Stimulated activated naive CD8-positive, alpha-beta T cell treated with anti-CD3 and anti-CD28 coated beads, Interleukin-15, amount 100 ng/mL, for 72 hours (primary cell): ENCODE measurements at places on chromosomes 12 and 14.
A peak's percentile ranks its signal among the peaks of the same experiment; 100 is the strongest.

- no peak for DNase-seq
Observed at GRCh38 chr14:69014829-69015259, 35.7 kb upstream of the ACTN1 start.

- DNase-seq = no peak
Observed at GRCh38 chr12:66674495-66675122, 4.3 kb downstream of the GRIP1 start.

GRCh38 chr12:66976526-66976925 lies 292.6 kb upstream of the CAND1 start:
- DNase-seq = no peak

- DNase-seq = no peak
Observed at GRCh38 chr14:59428581-59429012, 36.6 kb downstream of the GPR135 start.

DNA sequence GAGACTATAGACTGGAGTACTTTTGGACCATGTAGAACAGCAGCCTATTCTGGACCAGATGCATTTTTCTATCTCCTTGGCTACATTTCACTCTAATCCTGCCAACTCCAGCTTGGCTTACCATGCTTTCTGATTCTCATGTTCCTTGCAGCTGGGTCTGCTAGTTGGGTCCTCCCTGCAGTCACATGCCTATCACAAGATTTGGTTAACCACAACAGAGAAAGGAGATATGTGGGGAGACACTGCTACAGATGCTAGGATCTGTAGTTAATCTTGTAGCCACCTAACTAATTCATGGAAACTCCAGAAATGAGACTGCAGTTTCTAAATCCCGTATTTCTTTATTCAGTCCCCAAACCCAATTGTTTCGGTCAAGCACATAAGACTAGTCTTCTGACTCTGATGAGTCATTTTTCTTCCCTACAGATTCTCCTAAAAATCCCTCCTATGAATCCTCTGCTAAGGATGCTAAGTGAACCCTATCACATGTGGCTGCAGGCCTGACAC lies 410.6 kb downstream of the DAD1 start:
- no peak for DNase-seq

- no peak for DNase-seq
Observed at GRCh38 chr12:95368931-95369330, 105.0 kb upstream of the METAP2 start.

- no peak for DNase-seq
Observed at GRCh38 chr14:24828486-24828885, 194.5 kb upstream of the GZMB start.

- DNase-seq = no peak
Observed at GRCh38 chr12:105823810-105824209, 314.9 kb downstream of the NUAK1 start.

DNA sequence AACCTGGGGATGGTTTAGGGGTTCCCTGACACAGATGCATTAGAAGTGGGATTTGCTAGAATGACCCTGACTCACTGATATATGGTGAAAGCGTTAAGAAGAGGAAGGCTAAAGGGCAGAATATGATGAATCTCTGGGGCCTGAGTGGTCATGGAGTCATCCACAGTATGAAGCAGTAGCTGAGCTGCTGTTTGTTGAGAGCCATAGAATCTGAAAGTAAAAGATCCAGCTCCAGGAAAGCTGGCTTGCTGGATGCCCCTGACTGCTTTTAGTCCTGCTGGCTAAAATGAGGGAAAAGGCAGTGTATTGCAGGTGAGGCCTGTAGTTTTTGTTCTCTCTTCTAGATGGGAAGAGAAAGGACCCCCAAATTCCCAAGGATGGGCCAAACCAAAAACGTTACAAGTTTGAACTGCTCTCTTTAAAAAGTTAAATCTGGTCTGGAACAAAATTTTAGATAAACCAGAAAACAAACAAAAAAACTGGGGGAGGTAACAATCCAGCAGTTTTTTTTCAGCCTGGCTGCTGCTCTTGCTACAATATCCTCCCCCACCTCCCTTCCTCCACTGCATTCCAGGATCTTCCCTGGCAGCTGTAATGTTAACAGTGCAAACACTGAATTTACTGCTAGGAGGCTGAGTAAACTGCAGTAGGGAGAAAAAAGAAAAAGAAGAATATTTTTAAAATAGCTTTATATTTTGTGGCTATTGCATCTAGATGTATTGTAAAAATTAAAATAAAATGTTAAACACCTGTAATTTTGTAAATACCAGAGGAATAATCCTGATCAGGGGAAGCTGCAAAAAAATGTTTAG lies 16.5 kb downstream of the SEL1L start:
- no peak for DNase-seq

DNA sequence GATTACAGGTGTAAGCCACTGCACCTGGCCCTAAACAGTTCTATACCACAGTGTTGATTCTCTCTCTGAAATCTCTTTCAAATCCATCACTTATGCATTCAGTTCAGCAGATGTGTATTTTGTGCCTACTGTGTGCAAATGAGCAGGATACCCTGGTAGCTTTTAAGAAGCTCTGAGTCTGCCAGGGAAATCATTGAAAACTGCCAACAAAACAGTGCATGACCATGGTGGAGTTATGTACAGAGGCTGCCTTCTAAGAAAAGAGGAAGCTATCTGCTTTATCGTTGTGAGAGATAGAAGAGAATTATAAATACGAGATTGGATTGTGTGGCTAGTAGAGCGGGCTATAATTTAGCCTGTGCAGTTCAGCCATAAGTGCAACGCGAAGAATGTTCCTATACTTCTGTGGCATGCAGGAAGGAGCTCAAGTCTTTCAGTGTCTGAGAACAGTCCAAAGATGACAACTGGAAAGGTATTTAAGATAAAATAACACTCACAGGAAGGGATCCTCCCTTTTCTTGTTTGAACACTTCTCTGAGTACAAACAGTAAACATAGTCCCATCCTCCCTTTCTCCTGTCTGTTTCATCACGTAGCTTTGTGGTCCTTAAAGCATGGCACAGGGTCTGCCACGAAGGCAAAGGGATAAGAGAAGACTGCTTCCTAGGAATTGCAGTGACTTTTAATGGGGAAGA lies 4.3 kb downstream of the DIP2B start:
- no peak for DNase-seq

DNA sequence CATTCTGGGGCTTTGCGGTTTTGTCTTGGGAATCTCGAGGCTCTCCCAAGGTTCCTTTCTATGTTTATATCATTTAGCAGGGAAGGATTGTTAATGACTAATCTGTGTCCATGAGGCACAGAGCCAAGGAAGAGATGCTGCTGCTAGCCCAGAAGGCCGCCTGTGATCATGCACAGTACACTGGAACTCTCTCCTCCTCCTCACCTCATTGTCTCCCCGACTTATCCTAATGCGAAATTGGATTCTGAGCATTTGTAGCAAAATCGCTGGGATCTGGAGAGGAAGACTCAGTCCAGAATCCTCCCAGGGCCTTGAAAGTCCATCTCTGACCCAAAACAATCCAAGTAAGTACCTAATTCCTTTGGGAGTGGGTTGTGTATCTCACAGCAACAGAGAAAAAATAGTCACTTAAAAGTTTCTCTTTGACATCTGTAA lies at the start of gene NR1H4:
TSS of gene NR1H4 (plus strand) at position 151 of the 435 bp plus-strand sequence. CDS start 19,458 bp downstream, outside the sequence.
- no peak for DNase-seq

DNA sequence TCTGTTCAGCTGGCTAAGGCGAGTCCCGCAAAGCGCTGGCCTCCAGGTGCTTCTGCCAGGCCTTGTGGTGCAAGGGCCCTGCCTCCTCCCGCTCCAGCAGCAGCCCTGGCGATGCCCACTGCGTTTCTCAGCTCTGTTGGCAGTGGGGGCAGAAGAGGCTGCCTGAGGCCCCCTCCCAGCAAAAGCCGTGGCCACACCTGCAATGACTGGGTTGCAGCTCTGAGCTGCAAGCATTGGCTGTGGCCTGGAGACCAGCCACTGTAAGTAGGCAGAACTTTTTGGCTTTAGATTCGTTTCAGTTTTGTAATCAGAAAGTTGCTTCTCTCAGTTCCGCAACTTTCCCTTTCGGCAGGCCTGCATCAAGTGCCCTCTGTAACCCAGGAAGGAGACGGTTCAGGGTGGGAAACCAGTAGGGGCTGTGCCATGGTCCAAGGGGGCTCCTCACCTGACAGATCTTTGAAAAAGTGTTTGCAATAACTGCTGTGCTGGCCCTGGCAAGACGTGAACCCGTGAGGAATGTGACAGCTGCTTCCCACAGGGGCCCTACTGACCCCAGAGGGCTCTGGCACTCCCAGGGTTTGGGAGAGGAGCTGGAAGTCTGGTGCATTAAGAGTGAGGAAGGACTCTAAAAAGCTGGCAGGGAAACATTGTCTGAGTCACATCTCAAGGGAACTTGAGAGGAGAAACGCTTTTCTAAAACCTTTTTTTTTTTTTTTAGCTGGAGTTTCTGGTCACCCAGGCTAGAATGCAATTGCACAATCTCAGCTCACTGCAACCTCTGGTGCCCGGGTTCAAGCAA lies 54.5 kb upstream of the MAX start:
- no peak for DNase-seq

GRCh38 chr14:93113678-93114067 lies 2.1 kb downstream of the ITPK1 start:
- DNase-seq = peak; percentile 26

DNA sequence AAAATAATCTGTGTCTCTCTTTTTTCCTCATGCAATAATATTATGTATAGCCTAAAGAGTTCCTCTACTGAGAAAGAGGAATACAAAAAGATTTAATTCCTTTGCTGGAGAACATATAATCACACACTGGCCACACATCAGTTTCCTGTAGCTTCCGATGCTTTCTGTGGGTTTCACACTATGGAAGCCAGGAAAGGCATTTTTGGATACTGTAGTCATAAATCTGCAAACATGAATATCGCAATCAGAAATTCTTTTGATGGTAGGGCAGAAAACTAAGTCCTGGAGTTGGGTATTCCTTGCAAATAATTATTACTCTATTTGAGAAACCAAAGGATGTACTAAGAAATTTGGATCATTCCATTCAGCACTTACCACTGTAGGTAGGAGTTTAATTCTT lies 260.0 kb downstream of the ACSS3 start:
- DNase-seq = no peak
